ENCODE measurements at places on chromosomes 16 and 17. TPM values are rescaled to one million over a fixed set of nuclear protein-coding genes. Genes with fewer than 3 reads are reported as not detected.

- no peaks in the 10 kb centered on the region for H3K4me1 ChIP-seq
- peaks cover 17% of the 10 kb centered on the region for H3K27me3 ChIP-seq
- H3K27ac ChIP-seq, result no peak overlapping the region
Observed at GRCh38 chr16:22174642-22175041, 12.3 kb downstream of the SDR42E2 start.

- DNase-seq, result no peak
- H3K4me3 ChIP-seq, result no peak overlapping the region
- H3K27me3 ChIP-seq, result no peaks in the 10 kb centered on the region
- peaks cover 46% of the 10 kb centered on the region for H3K4me1 ChIP-seq
Observed at GRCh38 chr17:14845591-14846281, 419.4 kb downstream of the PMP22 start.

DNAH2 gene
- not detected for total RNA-seq

SOX8 gene
- total RNA-seq, result 0.10 TPM

DNA sequence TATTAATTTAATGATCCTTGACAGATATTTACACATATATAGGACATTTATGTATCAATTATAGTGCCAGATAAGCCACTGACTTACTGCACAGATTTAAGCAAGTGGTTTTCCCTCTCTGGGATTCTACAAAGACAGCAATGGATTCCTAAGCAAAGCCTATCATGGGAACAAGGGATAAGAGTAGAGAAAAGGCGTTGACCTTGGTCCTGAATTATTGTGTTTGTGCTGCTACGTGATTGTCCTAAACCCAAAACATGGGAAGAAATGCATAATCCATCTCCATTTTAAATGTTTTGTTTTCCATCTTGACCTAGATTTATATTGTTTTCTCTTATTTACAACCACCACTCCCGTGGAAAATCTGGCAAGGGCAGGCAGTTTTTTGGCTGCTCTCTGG, 14.0 kb downstream of the SLFN11 start:
- no peak for DNase-seq
- H3K36me3 ChIP-seq, result no peaks in the 10 kb centered on the region
- H3K27me3 ChIP-seq, result peaks cover 29% of the 10 kb centered on the region

DNA sequence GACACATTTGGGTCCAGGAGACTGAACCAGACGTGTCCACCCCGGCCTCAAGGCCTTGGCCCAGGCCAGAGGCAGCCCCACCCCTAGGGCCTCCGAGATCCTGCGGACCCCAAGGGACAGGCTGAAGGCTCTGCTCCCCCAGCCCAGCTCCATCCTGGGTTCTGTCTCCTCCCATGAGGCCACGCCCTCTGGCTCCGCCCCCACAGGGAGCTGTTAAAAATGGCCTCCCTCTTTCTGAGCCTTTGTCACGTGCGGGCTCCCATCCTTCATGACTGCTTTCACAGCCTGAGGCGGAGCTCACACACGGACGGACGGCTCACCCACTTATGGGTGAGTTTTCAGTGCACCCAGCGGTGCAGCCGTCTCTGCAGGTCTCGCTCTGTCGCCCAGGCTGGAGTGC, 6.5 kb upstream of the CACNA1H start:
- no peak overlapping the region for H3K4me3 ChIP-seq
- peaks cover 7% of the 10 kb centered on the region for H3K27me3 ChIP-seq
- H3K4me1 ChIP-seq, result peaks cover 3% of the 10 kb centered on the region
- H3K36me3 ChIP-seq, result no peaks in the 10 kb centered on the region
- H3K27ac ChIP-seq, result no peak overlapping the region

TEDC2 gene
- 3.9 TPM for total RNA-seq

DNA sequence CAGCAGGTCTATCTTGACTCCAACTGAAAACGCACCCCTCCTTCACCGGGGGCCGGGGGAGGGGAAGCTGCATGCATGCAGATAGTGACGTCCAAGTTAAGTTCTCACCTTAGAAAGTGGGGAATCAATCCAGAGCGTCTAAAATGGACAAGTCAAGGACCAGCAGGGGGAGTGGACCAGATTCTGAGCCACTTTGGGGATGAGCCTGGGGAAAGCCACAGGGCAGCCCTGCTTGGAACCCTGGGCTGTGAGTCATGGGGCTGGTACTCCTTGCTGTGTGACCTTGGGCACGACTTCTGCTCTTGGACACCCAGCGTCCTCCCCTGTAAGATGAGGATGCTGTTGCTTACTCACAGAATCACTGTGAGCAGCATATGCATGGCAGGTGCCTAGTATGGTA, 9.1 kb downstream of the TNFRSF13B start:
- no peak for DNase-seq
- peaks cover 7% of the 10 kb centered on the region for H3K36me3 ChIP-seq
- H3K4me3 ChIP-seq, result no peak overlapping the region
- peaks cover 51% of the 10 kb centered on the region for H3K27me3 ChIP-seq
